ENCODE measurements at places on chromosomes 11 and 22.

DNA sequence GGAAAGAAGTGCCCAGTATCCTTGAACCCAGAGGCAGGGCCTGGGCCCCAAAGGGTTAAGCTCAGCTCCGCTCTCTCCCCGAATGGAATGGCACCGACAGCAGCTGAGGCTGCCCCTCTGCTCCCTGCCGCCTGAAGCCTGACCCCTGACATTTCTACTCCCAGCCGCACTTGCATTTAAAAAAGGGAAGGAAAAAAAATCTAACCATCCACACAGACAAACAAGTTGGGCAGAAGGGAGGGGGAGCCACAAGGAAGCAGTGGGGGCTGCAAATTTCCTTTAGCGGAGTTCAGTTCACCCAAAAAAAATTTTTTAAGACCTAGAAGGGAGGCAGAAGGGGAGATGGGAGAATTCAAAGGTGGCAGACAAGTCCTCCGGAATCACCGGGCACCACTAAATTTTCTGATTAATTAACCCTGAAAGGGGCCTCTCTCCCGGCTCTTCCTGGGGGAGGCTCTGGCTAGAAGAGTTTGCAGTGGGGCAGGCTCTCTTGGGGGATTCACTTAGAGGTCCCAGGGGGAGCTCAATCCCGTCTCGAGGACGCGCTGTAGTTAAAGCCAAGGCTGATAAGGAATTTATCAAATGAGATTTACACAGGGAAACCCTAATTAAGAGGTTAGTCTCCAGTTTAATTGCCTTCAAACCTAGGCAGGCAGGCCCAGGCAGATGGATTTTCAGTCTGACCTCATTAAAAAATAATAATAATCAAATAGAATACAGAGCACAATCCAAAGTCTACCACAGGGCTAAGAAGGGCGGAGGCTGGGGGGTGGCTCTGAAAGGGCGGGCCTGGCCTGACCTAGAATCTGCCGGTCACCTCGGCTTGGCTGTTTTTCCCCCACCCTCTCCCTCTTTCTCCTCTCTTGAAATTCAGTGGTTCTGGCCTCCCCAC is 25.6 kb downstream of the MN1 start:
- DNase-seq, result no peak

DNA sequence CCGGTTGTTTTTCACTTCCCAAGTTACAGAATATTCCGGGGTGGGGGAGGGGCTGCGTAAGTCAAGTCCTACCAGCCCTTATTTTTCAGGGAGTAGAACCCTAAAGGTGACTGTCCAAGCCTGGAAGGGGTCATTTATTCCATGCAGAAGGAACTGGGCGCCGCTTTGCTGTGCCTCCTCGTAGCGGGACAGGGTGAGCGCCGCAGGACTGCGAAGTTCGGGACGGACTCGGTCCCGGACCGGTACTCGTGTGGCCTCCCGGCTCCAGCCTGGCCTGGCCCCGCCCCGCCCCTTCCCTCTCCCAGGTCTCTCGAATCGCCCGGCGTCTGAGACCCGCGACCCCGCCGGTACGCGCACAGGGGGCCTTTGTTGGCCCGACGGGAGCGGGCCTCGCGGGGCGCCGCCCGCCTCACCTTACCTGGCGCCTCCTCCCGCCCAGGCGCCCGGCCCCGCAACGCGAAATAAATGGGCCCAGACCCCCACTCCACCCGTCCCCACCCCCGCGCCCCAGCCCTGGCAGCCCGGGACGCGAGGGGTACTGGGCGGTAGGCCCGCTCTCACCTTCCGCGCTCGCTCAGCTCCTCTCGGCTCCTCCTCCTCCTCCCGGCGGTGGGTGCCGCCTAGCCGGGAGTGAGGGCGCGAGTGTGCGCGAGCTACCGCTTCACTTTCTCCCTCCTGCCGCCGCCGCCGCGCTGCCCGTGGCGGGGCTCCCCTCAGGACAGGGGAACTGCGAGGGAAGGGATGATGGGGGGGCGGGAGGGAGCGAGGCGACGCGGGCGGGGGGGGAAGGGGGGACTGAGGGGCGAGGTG is 698 bp downstream of the PAK1 start:
- DNase-seq, result peak; percentile 36

- DNase-seq, result no peak
Measured at GRCh38 chr11:96741068-96741467, 351.3 kb downstream of the JRKL start.

- no peak for DNase-seq
Measured at GRCh38 chr11:88333862-88334261, 3.7 kb downstream of the CTSC start.

DNA sequence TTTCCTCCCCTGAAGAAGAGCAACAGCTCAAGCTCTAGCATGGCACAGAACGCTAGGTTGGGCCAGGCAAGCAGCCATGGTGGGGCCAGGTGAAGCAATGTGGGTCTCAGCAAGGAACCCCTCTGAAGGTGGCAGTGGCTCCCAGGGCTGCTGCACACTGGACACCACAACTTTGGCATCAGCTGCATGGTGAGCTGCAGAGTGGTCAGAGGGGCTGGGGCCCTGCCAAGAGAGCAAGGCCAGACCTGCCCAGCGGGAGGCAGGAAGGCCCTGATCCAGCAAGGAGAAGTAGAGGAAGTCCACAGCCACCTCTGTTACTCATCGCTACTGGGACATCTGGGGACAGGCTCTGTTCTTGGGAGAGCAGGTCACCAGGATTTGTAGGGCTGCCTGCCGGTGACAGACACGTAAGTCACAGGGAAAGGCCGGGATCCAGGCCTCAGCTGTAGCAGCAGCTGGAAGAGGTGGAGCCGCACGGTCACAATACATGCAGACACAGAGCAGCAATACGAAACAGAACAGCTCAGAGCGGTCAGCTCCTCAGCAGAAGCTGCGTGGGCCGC is 12.4 kb downstream of the CYB561A3 start:
- no peak for DNase-seq

- DNase-seq, result no peak
Measured at GRCh38 chr11:73493956-73494598, 103.8 kb downstream of the FAM168A start.

GRCh38 chr22:23269441-23270211 is 89.3 kb downstream of the BCR start:
- no peak for DNase-seq

DNA sequence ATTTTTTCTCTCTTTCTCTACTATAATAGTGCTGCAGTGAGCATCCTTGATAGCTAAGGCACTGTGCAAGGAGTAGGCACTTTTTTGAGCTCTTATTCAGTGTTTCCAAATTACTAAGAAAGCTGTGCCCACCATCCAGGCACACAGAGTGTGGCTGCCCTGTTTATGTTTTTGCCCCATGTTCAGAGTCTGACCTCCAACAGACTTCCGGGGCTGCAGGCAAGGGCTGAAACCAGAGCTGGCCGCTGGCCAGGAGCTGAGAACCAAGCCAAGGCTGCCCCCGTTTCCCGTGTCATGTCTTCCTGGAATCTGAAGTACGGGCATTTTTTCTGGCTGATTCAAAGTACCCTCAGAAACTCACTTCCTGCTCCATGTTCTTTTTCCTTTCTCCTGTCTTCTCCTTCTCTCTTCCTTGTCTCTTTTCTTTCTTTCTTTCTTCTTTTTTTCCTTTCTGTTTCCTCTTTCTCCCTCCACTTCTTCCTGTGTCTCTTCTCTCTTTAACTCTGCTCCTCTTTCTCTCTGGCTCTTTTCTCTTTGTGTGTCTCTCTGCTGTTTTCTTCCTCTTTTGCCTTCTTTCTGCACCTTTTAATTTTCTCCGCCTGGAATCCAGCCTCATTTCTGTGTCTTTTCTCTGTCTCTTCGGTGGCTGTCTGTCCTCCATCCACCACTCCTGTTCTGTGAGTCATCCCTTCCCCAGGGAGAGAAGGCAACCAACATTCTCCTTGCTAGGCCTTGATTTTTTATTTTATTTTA is 17.0 kb upstream of the KCTD14 start:
- peak; percentile 5 for DNase-seq

GRCh38 chr11:111841370-111842053 is 29.9 kb downstream of the ALG9 start:
- peak; percentile 46 for DNase-seq

- DNase-seq, result peak; percentile 2
Measured at GRCh38 chr22:25563761-25564319, 635 bp upstream of the GRK3 start.

Measured in stimulated activated CD8-positive, alpha-beta memory T cell treated with anti-CD3 and anti-CD28 coated beads, Interleukin-15, amount 100 ng/mL, for 4 hours (primary cell).